ENCODE measurements at places on chromosomes 12 and 14. TPM values are rescaled to one million over a fixed set of nuclear protein-coding genes. Genes with fewer than 3 reads are reported as not detected.

Gene STAC3
- 0.36 TPM for total RNA-seq

DNA sequence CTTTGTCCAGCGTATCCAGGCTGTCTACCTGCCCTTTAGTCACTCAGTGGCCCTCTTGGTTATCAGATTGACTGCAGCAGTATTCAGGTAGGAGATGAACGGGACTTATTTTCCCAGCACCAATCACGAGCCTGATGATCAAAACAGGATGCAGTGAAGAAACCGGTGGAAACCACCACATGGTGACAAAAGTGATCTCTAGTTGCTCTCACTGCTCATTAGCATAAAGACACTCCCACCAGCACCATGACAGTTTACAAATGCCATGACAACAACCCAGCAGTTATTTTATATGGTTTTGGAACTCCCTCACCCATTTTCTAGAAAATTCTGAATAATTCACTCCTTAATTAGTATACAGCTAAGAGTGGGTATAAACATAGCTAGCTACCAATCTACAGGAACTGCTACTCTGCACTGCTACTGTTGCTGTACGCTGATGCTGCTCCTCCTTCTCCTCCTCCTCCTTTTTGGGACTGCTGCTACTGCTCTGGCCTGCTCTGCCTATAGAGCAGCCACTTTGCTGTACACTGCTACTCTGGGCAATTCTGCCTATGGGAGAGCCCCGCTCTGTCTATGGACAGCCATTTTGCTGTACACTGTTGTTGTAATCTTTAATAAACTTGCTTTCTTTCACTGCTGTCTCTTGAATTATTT is 142.5 kb upstream of the SSTR1 start:
- peak; percentile 8 for DNase-seq

DNA sequence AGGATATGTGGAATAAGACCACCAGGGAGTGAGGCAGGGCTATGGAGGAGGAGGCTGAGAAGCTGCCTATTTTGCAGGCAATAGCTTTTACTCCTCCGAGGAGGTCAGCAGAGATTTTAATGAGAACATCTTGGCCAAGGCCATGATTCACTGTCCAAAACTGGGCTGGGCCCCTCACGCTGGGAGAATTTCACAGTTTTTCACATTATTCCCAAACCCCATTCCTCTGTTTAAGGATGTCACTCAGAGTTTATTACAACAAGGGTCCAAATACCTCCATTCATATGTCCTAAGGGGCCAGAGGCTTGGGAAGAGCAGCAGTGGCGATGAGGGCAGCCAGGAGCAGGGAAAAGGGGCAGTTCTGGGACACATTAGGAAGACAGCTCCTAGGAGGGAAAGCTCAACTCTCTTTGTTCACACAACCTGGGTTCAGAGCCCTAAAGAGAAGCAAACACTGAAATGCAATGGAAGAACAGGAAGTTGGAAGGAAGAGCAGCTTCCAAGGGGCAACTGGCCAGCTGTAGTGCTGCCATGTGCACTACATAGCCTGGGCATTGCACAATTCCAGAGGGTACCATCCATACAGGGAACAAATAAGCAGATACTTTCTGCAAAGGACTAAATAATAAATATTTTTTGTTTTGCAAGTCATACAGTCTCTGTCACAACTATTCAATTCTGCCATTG is 283.2 kb downstream of the NUAK1 start:
- no peak for DNase-seq

- DNase-seq: no peak
Observed at GRCh38 chr12:89354612-89355067, 2.3 kb upstream of the DUSP6 start.

- DNase-seq: no peak
Observed at GRCh38 chr12:52835271-52836041, 1.3 kb upstream of the KRT79 start.

DNA sequence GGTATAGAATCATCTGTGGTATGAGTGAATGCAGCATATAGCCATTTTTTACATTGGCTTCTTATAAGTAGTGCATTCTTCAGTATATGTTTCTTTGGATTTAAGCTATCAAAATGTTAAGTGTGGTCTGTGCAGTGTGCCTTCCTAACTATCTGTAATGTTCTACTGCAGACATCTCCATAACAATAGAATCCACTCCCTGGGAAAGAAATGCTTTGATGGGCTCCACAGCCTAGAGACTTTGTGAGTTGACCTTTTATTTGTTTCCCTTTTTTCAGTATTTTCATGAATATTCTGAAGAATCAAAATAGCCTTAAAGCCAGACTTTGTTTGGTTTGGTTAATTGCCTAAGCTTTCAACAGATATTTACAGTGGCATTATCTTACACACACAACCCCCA is 107.2 kb downstream of the ZFC3H1 start:
- DNase-seq: no peak

Gene MFAP5
- 57.9 TPM for total RNA-seq

GRCh38 chr12:120316798-120317223 is 10.8 kb downstream of the PLA2G1B start:
- DNase-seq: no peak

Gene CFAP73
- not detected for total RNA-seq

Gene IKZF4
- 2.5 TPM for total RNA-seq

- no peak for DNase-seq
Observed at GRCh38 chr12:26489908-26490307, 294.5 kb downstream of the SSPN start.

Gene DACT1
- total RNA-seq: 74.8 TPM

DNA sequence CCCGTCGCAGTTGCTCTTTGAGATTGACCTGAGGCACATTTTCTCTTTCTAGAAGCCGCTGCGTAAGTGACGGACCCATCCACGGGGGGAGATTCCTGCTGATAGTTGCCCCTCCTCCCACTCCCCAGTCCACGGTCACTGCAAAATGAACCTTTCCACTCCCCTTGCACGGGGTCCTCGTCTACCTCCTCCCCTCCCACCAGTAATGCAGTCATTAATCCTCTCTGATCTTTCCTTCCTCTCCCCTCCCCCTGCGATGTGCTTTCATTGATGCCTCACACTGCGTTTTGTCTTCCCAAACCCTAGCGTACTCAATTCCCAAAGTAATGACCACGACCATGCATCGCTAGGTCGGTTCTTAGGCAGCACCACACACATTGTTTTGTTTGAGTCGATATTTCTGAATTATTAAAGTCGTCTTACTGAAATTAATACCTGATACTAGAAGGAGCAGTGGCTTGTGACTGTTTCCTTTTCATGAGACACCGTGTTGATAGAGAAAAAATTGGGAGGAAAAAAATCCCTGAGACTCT is 857 bp downstream of the ETNK1 start:
- peak; percentile 21 for DNase-seq

Gene TBX3
- 11.9 TPM for total RNA-seq

DNA sequence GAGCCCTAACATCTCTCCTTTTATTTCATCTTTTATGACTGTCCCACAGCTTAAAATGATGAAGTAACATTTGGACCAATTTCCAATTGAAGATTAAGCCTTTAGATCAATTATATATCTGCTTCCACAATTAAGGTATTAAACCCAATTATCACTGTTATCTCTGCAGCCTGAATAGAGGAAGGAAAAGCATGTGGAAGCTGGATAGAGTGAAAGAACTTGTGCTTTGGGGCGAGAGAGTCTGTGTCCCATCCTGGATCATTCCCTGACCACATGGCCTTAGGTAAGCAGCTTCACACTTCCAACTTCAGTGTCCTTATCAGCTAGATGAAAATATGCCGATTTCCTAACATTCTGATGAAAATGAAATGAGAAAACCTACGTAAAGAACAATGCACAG is 61.4 kb upstream of the TSPAN8 start:
- no peak for DNase-seq

DNA sequence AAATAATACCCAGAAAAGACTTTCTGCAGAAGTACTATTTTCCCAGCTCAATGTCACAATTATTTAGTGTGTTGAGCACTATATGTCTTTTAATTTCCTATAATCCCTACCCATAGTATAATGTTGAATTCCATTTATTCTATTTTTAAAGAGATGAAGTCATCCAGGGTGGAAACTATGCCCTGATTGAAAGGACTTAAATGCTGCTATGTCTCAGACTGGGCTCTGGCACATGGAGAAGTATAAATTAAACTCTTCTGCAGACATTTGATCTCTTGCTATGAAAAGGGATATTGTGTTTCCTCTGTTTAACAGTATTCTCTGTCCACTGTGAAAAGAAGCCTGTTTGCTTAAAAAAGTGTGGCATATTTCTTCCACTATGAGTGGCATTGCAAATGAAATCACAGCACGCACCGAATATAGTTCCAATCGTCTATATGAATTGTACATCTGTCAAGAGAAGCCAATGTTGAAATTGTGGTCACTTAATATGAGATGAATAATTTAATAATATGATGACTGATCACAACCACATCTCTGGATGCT is 192.3 kb downstream of the BCAT1 start:
- DNase-seq: no peak

GRCh38 chr12:111964935-111965334 is 48.0 kb downstream of the TMEM116 start:
- no peak for DNase-seq

- no peak for DNase-seq
Observed at GRCh38 chr12:3496957-3497356, 6.0 kb downstream of the PRMT8 start.

DNA sequence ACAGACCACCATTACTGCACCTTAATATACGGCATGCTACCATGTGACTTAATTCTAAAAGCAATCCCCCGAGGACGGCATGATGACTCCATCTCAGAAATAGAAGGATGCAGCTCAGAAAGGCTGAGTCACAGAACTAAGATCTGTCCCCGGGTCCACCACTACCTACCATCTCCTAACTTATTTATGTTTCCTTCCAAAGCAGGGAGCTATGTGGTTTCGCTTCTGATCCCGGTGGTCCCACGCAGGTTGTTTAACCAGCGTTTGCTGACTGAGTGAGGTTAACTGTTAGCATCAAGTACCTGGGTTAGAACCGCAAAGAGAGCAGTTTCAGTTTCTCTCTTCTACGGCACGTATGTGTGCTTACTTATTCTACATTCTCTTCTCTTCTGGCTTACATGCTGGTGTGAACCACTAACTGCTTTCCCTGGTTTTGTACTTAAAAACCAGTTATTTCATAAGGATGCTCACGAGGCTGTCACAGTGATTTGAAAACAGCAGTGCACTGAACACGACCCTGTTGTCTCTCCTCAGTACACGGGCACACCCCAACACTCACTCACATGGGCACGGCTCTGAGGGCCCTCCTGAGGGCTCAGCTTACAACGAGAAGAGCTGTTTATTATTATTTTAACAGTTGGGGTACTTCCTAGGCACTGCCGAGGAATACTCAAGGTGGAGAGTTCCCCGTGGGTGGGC is 66.7 kb downstream of the CCDC88C start:
- DNase-seq: peak; percentile 90

Gene IQSEC3
- total RNA-seq: not detected

DNA sequence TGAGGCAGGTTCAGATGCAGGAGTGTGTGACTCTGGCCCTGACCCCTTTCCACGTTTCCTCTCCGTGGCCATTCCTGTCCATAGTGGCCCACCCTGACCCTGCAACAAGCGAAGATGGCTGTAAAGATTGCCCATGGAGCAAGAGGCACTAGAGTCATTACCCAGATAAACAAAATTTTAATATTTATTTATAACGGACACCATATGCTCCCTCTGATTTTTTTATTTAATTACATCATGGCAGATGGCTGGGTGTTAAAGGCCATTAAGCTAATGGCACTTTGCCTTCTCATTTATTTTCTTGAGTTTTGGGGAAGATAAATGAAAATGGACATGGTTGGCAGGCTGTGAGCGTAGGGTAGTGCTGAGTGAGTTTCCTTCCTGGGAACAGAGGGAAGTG is 58.7 kb downstream of the WSCD2 start:
- DNase-seq: no peak

Gene ETV6
- total RNA-seq: 18.3 TPM

- DNase-seq: no peak
Observed at GRCh38 chr12:25962932-25963525, 4.5 kb downstream of the RASSF8 start.

Gene RTN1
- total RNA-seq: under 0.01 TPM
